OCI-M1 (cell line): ENCODE measurements at places on chromosomes 12 and 14.

GRCh38 chr14:86501611-86502010, 971.7 kb downstream of the FLRT2 start:
- DNase-seq = peak; percentile 35

GRCh38 chr14:69363964-69364363, 34.1 kb downstream of the ERH start:
- DNase-seq = no peak

DNA sequence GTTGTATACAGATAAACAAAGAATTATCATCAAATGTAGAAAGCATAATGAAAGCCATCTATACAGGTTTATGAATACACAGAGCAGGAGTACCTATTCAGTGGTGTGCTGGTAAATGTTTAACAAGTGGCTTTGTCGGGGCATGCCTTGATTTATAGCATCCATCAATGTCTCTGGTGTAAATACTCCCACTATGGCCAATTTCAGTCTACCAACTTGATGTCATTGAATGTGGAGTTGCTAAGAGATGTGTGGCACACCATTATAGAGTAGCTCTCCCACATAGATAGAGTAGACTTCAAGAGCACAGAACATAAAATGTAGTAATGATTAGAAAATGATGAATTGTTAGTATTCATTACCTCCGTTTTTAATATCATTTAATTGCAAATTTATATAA, 9.3 kb downstream of the GRIP1 start:
- DNase-seq = no peak

- no peak for DNase-seq
These were observed 12.9 kb downstream of the PCBP2 start for GRCh38 chr12:53464685-53465418.

DNA sequence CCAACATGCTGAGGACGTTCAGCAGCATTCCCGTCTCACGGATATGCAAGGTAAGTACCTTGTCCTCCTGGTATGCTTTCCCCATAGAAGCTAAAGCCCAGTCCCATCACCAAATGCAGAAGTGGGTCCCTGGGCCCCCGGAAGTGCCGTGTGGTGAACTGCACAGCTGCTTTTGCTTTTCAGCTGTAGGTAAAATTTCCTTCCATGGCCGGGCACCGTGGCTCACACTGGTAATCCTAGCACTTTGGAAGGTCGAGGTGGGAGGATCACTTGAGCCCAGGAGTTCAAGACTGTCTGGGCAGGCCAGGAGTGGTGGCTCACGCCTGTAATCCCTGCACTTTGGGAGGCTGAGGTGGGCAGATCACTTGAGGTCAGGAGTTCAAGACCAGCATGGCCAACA, 44.1 kb downstream of the HSP90AA1 start:
- no peak for DNase-seq

GRCh38 chr14:103301512-103302354, 32.3 kb upstream of the EIF5 start:
- no peak for DNase-seq

GRCh38 chr14:100587763-100588411, 670 bp upstream of the BEGAIN start:
- no peak for DNase-seq

GRCh38 chr12:62785941-62786559, 148.9 kb downstream of the PPM1H start:
- no peak for DNase-seq

- DNase-seq = no peak
These were observed 16.4 kb downstream of the CCDC63 start for GRCh38 chr12:110863161-110863560.

- no peak for DNase-seq
These were observed 165.8 kb upstream of the LRIG3 start for GRCh38 chr12:59086126-59086525.

DNA sequence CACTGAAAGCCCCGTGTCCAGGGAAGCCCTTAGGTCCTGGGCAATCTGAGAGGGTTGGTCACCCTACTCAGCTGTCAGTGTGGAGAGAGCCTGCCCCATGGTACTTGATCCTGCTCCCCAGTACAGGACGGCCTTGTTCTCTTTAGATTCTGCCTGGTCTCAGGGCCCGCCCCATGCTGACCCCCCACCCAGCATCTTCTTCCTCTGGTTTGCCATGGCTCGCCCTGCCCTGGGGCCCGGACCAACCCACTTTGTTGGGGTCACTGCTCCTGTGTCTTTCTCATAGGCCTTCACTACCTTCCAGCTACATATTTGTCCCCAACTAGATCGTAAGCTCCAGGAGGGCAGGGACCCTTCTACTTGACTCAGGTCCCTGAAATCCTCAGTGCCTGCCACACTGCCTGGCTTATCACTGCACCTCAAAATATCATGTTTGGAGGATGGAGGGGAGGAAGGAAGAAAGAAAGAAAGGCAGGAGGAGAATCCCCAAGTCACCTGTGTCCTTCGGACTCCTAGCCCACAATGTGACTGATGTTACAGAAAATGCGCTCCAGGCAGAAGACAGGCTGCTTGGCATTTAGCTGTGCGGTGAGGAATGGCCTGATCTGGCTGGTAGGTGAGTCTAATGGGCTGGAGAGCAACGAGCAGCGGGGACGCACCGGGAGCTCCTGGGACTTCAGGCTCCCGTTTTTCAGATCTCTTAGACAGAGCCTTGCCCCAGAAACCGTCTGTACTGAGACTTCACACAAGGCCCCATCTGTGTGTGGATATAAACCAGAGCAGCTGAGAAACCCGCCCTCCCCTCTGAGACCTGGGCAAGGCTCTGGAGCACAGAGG, 66.1 kb downstream of the C14orf132 start:
- DNase-seq = no peak

DNA sequence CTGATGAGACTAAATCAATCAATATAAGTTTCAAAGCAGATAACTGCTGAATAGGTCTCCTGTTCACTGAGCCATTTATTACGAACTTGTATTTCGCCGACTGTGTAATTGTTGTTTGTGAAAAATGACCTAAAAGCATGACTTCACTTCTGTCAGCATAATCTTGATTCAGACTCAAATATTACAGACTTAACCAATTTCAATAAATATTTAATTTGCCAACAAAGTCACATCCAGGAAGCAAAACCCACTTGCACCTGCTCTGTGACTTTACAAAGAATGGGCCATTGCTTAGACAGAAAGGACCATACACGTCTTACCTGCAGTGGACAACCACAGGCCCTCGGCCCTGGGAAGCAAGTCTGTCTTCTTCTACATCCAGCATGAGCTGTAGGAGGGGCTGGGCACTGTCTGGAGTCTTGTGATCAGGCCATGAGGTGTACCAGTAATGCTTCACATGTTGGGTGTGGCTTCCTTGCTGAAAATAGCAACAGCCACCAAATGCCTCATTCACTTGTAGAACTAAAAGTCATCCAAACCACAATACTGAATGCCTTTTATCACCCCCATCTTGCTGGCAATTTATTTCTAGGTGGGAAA, 23.5 kb upstream of the PTPRB start:
- peak; percentile 93 for DNase-seq

DNA sequence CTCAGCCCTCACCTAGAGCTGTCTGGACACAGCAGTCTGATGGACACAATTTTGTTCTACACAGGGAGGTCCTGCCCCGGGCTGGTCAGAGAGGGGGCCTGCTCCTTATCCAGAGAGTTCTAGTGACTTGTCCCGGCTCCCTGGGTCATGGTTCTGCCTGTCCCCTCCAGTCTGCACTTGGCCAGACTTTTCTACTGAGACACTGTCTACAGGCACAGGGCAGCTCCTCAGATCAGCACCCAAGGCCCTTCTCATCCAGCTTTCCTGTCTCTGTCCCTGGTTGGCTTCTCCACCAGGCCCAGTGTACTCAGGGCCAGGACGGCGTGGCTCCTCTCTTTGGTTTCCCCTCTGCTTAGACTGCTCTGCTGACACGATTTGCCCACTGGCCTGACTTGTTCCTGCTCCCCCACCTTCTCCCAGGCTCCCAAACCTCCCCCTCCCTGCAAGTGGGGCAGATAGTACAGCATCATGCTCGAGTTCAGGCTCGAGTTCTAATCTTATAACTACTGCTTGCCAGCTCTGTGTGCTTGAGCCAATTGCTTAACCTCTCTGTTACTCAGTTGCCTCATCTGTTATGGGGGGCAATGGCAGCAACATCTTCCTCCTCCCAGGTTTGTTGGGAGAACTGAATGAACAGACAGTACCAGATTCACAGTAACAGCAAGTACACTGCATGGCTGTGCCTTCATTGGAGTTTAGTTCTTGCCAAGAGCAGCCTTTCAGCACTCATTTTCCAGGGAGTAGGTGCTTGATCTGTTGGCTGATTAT, 22.0 kb upstream of the COL2A1 start:
- no peak for DNase-seq

GRCh38 chr12:116959845-116960514, 49.2 kb downstream of the FBXW8 start:
- DNase-seq = no peak

- DNase-seq = no peak
These were observed 20.0 kb downstream of the ZFP36L1 start for GRCh38 chr14:68772761-68773381.

DNA sequence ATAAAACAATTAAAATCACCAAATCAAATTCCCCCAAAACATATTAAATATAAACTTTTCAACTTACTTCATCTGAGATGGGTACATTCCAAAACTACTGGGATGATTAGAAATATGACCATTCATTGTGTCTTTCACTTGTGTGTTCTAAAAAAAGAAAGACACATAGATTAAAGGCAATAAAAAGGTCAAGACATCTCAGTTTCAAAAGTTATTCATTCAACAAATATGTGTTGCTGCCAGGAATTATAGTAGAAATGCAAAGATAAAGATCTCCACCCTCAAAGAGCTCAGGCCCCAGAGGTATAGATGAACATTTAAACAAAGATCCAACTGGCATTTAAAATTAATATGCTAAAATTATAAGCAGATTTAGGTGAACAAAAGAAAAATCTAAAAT, 106.4 kb downstream of the EPS8 start:
- no peak for DNase-seq

- no peak for DNase-seq
These were observed 1.2 kb downstream of the NTN4 start for GRCh38 chr12:95789126-95790032.

DNA sequence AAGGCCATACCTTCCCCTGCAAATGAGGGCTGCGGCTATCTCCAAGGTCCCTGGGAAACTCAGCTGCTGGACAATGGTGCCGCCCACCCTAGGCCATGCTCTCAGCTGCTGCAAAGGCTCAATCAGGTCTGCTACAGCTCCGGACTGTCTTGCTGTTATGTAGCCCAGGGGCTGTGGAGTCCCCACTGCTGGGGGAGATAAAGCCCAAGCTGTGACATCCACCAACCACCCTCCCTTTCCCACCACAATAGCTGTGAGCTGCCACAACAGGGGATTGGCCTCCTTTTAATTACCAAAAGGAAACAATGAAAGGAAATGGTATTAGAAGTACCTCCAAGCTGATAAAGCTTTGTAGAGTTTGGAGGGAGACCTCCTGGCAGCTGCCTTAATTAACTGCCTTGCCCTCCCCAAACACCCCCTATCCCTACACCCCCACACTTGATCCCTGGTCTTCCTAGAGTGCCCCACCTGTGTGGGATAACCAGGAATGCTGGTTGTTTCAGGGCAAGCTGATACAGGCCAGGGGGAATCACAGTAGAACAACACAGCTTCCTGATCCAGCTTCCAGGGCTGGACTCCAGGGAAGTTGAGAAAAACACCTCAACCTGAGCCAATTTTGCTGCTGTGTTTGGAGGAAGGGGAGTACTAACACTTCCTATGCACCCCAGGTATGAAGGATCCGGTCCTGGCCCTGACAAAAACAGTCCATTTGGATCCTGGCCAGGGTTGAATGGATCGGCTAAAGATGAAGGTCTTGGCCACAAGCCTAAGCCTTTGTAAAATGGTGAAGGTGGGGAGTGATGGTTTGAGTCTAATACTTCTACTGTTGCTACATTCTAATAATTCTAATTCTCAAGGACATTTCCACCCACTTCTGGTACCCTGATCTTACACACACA, at the start of gene VWF:
TSS of gene VWF (minus strand) at position 260 of the 899 bp plus-strand sequence. CDS start 1,474 bp downstream, outside the sequence.
- no peak for DNase-seq

- peak; percentile 50 for DNase-seq
These were observed 102.0 kb downstream of the EGLN3 start for GRCh38 chr14:33848706-33849454.

GRCh38 chr12:52291267-52291935, at the start of gene KRT81:
Gene KRT81, minus strand, starts transcription at chr12:52291534. Its CDS starts 69 bp downstream, at chr12:52291465.
- no peak for DNase-seq

- no peak for DNase-seq
These were observed 1.4 kb downstream of the MYO1A start for GRCh38 chr12:57048423-57049118.

DNA sequence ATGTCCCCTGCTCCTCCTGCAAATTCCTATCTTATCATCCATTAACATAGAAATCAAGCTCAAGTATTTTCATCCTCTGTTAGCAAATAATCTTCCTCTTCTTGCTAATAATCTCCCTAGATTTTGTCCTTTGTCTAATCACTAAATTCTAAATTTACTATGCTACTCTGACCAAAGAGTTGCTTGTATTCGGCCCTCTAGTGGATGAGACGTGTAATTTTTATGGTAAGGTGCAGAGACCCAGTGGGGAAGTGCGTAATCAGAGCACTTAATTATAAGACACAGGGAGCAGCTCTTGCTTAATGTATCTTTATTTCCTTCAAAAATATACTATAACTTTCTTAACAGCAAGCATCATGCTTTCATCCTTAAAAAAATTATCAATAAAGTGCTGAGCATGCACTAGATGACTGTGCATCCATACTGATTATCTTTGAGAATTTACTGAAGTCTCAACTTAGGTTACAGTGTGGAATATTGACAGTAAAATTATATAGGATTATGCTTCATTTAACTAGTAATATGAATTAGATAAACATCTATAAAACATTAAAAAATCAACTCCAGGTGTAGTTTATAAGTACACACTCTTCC, 212.6 kb downstream of the SLC16A7 start:
- DNase-seq = peak; percentile 40

DNA sequence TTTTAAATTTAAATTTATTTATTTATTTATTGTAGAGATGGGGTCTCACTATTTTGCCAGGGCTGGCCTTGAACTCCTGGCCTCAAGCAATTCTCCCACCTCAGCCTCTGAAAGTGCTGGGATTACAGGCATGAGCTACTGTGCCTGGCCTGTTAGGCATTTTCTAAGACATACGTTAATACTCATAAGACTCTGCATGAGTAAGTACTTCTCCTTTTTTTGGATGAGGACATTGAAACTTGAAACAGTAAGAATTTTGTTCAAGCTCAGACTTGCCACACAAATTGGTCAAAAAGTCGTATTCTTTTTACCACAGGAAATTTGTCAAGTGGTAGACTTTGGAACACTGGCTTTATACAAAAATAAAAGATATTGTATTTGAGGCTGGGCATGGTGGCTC, 187.4 kb upstream of the RASSF8 start:
- DNase-seq = peak; percentile 60
